T-helper 17 cell (primary cell): ENCODE measurements at places on chromosomes 7 and 10. TPM values are rescaled to one million over a fixed set of nuclear protein-coding genes. Genes with fewer than 3 reads are reported as not detected.

DNA sequence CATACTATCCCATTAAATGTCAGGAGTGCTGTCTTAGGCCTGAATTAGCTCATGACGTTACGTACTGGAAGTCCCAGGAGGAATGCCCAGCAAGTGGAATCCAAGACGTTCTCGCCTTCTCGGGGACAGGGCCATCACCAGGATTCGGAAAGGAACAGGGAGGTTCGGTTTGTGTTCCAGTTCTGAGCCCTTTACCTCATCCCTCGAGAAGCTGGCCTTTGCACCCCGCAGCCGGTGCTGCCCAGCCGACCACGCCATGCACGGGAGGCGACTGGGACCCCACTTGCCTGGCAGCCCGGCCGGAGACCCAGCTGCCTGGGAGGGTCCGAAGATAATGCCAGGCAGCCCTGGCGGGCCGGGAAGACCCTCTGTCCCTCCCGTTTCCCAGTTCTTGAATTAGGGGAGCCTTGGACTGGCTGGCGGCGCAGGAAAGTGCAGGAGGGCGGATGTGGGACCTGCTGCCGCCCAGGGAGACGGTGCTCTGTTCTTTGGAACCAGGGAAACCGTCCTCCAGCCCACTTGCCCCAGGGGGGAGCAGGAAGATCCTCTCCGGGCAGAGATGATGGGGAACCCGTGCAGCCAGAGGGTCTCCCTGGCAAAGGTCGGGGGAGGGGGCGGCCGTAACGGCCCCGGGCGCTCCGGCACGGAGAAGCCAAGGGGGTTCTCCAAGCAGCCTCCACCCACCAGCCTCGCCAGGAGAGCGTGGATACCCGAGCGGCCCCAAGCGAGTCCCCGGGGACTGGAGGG lies 671 bp upstream of the CHST3 start:
- peaks cover 10% of the 10 kb centered on the region for H3K36me3 ChIP-seq
- peak overlapping the region; percentile 58 for H3K4me3 ChIP-seq
- H3K27ac ChIP-seq: no peak overlapping the region
- peaks cover 11% of the 10 kb centered on the region for H3K4me1 ChIP-seq
- peaks cover 62% of the 10 kb centered on the region for H3K27me3 ChIP-seq

DNA sequence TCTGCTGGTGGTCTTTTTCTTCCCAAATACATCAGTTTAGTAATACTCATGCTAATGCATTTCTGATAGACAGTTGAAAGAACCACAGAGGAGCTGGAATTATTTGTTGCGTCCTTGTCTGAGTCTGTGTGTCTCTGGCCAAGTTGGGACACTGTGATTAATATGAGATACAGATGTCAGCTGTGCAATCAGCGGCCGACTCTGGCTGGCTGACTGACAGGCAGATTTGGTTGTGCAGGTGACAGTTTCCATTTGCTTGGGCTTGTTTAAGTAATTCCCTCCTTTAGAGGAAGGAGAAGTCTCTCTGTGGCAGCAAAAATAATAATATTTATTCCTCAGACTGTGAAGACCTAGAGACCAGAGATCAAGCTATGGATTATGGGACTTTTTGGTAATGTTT lies 176.2 kb upstream of the CHRM2 start:
- no peaks in the 10 kb centered on the region for H3K27me3 ChIP-seq
- H3K4me1 ChIP-seq: no peaks in the 10 kb centered on the region
- H3K27ac ChIP-seq: no peak overlapping the region

- H3K4me3 ChIP-seq: no peak overlapping the region
- H3K36me3 ChIP-seq: no peaks in the 10 kb centered on the region
- H3K27ac ChIP-seq: no peak overlapping the region
- no peaks in the 10 kb centered on the region for H3K4me1 ChIP-seq
Measured at GRCh38 chr10:113063043-113063967, 113.3 kb downstream of the TCF7L2 start.

- H3K36me3 ChIP-seq: no peaks in the 10 kb centered on the region
- H3K27ac ChIP-seq: no peak overlapping the region
Measured at GRCh38 chr7:121546632-121547543, 150.8 kb upstream of the FAM3C start.

DNA sequence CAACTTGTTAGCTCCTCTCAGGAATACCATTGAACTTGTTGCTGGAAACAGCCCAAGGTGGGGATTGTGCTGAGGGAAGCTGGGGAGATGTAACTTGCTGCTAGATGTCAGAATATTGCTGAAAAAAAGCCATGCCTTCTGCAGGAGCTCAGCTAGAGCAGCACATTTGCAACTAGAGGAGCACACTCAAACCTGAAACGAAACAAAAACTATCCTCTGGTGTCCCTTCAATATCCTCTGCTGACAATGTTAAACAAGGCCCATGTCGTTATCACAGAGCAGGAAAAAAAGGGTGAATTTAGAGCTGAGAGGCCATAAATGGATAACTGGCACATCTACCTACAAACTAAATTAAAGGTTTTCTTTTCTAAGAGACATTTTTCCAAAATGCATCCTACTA lies 53.7 kb upstream of the MACC1 start:
- DNase-seq: no peak
- no peaks in the 10 kb centered on the region for H3K27me3 ChIP-seq
- no peaks in the 10 kb centered on the region for H3K4me1 ChIP-seq
- no peak overlapping the region for H3K4me3 ChIP-seq
- H3K36me3 ChIP-seq: no peaks in the 10 kb centered on the region

GRCh38 chr10:118990326-118990725 lies 39.2 kb upstream of the NANOS1 start:
- H3K36me3 ChIP-seq: no peaks in the 10 kb centered on the region
- H3K27ac ChIP-seq: no peak overlapping the region
- H3K4me1 ChIP-seq: peaks cover 7% of the 10 kb centered on the region
- H3K27me3 ChIP-seq: peaks cover 11% of the 10 kb centered on the region
- no peak for DNase-seq

GRCh38 chr7:133563251-133563650 lies 310.4 kb downstream of the EXOC4 start:
- no peaks in the 10 kb centered on the region for H3K27me3 ChIP-seq
- no peak overlapping the region for H3K27ac ChIP-seq
- no peaks in the 10 kb centered on the region for H3K4me1 ChIP-seq
- H3K36me3 ChIP-seq: peaks cover 2% of the 10 kb centered on the region

DNA sequence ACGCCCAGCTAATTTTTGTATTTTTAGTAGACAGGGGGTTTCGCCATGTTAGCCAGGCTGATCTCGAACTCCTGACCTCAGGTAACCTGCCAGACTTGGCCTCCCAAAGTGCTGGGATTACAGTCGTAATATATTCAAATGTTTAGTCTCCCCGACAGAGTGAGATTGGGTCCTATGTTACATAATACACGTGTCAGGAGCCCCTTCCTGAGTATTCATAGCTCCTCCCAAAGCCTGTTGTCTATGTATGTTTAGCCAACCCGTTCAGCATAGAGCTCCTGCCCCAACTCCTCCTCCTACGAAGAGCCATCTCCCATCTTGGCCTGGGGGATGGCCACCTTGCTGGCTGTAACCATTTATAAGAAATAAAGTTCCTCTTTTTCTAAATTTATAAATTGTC lies 2.7 kb upstream of the PPP2R2D start:
- H3K4me3 ChIP-seq: no peak overlapping the region
- peaks cover 15% of the 10 kb centered on the region for H3K27me3 ChIP-seq
- DNase-seq: no peak
- H3K4me1 ChIP-seq: peaks cover 20% of the 10 kb centered on the region

DNA sequence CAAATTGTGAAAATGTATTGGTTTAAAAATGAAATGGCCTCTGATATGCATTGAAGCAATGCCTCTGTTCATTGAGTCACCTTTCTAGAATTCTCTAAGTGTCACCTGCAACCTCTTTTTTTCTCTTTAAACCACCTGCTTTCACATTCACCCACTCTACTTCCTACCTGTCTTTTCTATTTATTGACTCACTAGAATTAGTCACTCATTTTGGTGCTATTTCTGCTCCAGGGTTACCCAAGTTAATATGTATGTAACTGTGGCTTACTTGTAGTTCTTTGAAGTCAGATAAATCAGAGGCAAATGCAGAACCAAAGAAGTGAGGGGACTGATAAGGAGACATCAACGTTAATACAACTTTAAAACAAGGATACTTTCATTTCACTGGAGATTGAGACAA lies 674.7 kb downstream of the CCSER2 start:
- DNase-seq: no peak
- H3K27ac ChIP-seq: no peak overlapping the region
- H3K36me3 ChIP-seq: no peaks in the 10 kb centered on the region

- H3K4me1 ChIP-seq: no peaks in the 10 kb centered on the region
- no peaks in the 10 kb centered on the region for H3K36me3 ChIP-seq
- H3K4me3 ChIP-seq: no peak overlapping the region
- DNase-seq: no peak
- H3K27ac ChIP-seq: no peak overlapping the region
Measured at GRCh38 chr7:47661051-47661714, 79.3 kb upstream of the TNS3 start.

DNA sequence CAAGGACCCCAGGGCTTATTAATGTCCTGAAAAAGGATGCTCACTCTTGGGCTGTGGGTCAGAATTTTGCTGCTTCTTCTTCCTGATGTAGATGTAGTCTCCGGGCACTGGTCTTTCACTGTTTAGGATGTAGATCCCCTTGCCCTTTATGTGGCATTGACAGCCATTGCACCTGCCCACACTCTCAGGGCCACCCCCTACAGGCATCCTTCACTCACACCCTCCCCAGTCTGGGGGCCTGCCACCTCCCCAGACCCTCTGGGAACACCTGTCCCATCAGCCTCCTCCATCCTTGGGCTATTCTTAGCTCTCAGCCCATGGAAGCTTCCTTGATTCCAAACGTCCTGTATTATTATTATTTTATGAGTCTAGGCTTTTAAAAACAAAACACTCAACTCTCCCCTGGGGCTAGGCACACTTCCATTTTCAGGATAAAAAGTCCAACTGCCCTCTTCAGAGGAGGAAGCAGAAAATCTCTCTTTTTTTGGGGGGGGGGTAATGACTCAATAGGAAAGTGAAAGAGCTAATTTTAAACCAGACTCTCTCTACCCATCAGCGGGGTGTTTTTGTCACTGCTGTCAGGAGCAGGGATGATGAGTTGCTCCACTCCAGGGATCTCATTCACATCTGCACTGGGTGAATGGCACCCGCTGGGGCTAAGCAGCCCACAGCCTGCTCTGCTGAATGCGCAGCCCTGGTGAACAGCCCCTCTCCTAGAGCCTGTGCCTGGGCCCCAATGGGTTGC lies 11.5 kb upstream of the KLRG2 start:
- peaks cover 4% of the 10 kb centered on the region for H3K4me1 ChIP-seq
- H3K36me3 ChIP-seq: no peaks in the 10 kb centered on the region
- no peak overlapping the region for H3K4me3 ChIP-seq
- H3K27ac ChIP-seq: peak overlapping the region; percentile 43

DNA sequence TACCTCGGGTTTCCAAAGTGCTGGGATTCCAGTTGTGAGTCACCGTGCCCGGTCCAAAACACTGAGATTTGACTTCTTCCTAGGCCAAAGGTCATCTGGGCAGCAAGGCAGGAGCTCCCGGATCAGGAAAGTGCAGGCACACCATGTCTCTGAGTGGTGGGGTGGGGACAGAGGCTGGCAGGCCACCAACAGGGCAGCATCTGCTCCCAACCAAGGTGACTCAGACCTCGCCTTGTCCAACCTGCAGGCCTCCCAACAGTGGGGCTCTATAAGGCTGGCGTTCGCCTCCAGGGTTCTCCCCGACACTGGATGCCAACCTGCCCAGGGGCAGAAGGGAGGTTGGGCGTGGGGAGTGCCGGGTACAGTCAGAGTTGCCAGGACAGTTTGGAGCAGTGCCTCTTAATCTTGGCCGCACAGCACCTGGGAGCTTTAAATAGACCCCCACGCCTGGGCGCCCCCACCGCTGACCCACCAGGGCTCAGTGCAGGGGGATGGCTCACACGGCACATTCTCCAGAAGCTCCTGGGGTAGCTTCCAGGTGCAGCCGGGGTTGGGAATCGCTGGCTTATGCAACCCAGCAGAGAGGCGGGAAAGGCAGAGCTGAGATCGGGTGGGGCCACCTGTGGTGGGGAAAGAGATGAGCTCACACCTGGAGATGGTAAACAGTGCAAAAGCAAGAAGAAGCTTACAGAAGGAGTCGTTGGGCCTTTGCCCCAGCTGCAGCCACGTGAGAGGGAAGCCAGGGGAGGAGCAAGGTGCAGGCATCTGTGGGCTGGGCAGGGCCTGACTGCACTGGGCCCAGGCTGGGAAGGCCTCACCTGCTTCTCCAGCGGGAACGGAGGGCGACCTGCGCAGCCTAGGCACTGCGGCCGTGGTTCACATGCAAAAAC lies 10.9 kb downstream of the CALML5 start:
- H3K27me3 ChIP-seq: peaks cover 9% of the 10 kb centered on the region
- DNase-seq: no peak
- H3K4me1 ChIP-seq: peaks cover 4% of the 10 kb centered on the region

DNA sequence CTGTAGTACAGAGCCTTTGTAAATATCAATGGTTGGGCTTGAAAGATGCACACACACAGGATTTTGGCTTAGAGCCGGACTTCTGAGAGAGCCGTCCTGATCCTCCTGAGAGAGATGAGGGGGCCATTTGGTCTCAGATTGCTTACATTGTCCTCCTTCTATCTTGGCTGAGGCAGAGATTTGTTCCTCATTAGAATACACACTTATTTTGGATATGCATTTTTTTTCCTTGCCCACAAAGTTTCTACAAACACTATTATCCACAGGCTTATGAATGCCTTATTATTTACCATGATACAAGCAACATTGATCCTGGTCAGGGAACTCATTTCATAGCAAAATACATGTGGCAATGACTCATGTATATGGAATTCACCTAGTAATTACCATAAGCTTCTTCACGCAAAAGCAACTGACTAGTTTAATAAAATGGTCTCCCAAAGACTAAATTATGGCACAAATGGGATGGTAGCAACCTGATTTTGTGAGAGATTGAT lies 175.3 kb downstream of the MDFIC start:
- peaks cover 15% of the 10 kb centered on the region for H3K4me1 ChIP-seq
- no peak overlapping the region for H3K27ac ChIP-seq
- H3K36me3 ChIP-seq: no peaks in the 10 kb centered on the region

- DNase-seq: no peak
- peaks cover 27% of the 10 kb centered on the region for H3K4me1 ChIP-seq
- H3K36me3 ChIP-seq: peaks cover 3% of the 10 kb centered on the region
- H3K27me3 ChIP-seq: no peaks in the 10 kb centered on the region
- peak overlapping the region; percentile 96 for H3K27ac ChIP-seq
- H3K4me3 ChIP-seq: peak overlapping the region; percentile 90
Measured at GRCh38 chr10:89301232-89301631, 614 bp upstream of the IFIT2 start.

GRCh38 chr7:39313974-39314373 lies 252.2 kb upstream of the YAE1 start:
- DNase-seq: no peak
- peak overlapping the region; percentile 39 for H3K4me3 ChIP-seq
- no peak overlapping the region for H3K27ac ChIP-seq
- H3K27me3 ChIP-seq: peaks cover 37% of the 10 kb centered on the region

- no peak overlapping the region for H3K4me3 ChIP-seq
- DNase-seq: no peak
- no peak overlapping the region for H3K27ac ChIP-seq
- peaks cover 32% of the 10 kb centered on the region for H3K27me3 ChIP-seq
Measured at GRCh38 chr10:48209241-48209640, 65.3 kb downstream of the FRMPD2 start.

- DNase-seq: no peak
- no peak overlapping the region for H3K27ac ChIP-seq
- H3K4me3 ChIP-seq: no peak overlapping the region
- H3K27me3 ChIP-seq: no peaks in the 10 kb centered on the region
- H3K4me1 ChIP-seq: no peaks in the 10 kb centered on the region
- no peaks in the 10 kb centered on the region for H3K36me3 ChIP-seq
Measured at GRCh38 chr10:131206111-131206995, 105.2 kb downstream of the TCERG1L start.

The TUBAL3 gene
- total RNA-seq: not detected

The FBXO24 gene
- 0.31 TPM for total RNA-seq

The GPR26 gene
- not detected for total RNA-seq

The PCDH15 gene
- not detected for total RNA-seq

The FERD3L gene
- total RNA-seq: not detected

The PRR15 gene
- not detected for total RNA-seq

The A1CF gene
- total RNA-seq: not detected
